Inflammatory macrophage (primary cell): ENCODE measurements at places on chromosomes 7 and 10.

DNA sequence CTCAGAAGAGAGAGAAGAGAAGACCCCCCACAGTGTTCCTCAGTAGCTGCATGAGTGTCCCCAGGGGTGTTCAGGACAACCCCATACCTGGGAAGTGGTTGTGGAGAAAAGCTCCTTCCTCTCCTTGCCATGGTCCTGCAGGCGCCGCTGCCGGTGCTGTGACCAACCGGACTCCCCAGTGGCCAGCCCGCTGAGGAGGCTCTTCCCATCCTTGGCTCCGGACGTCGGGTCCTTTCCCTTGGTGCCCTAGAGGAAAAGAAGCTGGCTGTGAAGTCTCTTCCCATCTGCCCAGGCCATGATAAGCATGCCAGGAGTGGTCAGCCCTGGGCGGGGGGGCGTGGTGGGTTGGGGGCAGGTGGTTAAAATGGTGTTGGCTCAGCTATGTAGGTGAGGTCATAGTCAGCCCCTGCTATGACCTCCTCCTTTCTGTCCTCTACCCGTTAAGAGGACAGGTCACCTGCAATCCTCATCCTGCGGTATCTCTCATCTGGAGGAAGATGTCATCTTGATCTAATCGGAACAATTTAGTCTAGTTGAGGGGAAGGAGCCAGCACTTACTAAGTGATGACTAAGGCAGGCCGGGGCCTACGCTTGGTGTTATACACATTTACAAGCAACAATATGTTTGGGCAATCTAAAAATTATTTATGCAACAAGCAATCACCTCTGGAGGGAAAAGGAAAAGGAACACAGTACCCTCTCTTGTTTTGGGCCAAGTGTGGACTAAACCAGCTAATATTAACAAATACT lies 13.2 kb downstream of the WDR91 start:
- no peak for DNase-seq

DNA sequence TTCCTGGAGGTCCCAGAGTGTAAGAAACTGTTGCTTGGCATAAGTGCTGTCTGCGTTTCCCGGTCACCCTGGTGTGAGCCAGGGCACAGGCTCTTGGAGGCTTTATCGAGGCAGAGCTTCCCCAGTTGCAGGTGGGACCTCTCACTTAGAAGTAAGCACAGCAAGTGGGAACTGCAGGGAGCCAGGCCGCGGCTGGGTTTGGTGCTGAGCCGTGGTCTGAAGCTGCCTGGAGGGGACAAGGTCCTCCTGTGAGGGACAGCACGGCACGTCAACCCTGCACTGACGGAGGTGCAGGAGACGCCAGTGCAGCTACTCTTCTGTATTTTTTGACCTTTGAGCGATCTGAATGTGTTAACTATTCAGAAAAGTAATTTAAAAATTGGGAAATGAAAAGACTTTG lies 55.8 kb upstream of the PFKFB3 start:
- DNase-seq = no peak

DNA sequence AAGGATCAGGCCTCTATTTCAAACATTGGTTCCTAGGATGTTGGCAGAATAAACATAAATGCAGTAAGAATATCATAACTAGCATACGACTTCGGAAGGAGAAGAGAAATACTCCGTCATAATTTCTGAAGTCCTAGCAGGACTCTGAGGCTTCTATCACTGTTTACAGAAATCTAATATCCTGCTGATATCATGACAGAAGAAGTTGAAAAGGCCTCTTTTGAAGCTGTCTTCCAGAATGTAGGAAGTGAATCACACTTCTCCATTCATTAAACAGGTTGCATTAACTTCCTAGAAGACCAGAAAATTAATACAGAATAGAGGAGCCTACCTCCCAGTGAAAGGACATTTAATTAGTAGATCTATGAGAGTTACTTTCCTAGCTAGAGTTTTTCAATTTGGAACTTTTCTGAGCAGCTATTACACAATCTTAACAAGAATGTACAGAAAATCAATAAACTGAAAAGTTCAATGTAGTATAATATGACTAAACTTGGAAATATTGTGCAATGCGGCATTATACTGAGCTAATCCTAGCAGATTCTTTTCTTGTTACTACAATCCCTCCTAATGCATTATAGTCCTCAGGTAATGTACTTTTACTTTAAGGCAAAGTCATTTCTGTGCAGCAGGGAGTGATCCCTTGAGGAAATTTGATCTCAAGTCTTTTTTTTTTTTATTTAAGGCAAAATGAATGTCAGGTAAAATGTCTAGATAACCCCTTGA lies 622.6 kb upstream of the CELF2 start:
- DNase-seq = no peak

- no peak for DNase-seq
Observed at GRCh38 chr10:18684416-18684815, 25.2 kb downstream of the ARL5B start.
